ENCODE measurements at places on chromosomes 2 and 18. TPM values are rescaled to one million over a fixed set of nuclear protein-coding genes. Genes with fewer than 3 reads are reported as not detected.
A peak's percentile ranks its signal among the peaks of the same experiment; 100 is the strongest.

Gene NBAS
- 60.1 TPM for polyA plus RNA-seq

Gene POTEI
- 0.16 TPM for polyA plus RNA-seq

Gene CTAGE1
- polyA plus RNA-seq, result 0.03 TPM

Gene ANKRD30B
- polyA plus RNA-seq, result 0.07 TPM

Gene AP1S3
- 16.1 TPM for polyA plus RNA-seq

GRCh38 chr2:103176294-103176915, 414.6 kb downstream of the TMEM182 start:
- no peak for DNase-seq

DNA sequence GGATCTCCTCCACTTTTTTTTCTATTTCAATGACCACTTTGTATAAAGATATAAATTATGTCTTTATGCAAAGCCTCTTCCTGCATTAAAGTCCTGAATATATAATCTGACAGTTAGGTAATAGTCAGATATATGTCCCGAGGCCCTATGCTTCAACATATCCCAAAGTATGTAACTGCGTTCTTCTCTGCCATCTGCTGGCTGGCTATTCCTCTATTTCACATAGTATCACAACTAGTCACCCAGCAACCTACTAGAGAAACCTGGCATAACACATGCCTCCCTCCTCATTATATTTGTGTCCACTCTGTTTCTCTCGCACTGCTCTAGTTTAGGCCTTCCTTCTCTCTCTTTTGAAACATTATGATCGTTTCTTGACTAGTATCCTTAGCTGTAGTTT, 640.8 kb downstream of the DPP10 start:
- no peak for DNase-seq

DNA sequence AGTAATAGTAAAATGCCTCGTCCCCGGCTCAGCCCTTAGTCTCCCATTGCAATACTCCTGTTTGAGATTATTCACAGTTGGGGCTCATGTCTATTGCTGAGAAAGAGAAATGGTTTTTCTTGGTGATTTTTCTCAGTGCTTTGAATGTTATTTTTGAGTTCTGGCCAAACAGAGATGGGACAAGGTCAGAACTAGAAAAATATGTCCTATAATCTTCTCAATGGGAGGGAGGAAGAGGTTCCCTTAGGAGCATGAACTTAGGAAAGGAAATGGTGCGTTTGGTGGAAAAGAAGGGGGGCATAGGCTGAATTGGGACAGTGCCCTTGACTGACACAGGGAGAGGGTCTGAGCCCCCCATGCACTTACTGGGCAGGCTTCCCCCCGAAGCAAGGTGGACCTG, 133.8 kb downstream of the AGAP1 start:
- DNase-seq, result no peak

GRCh38 chr2:225428360-225428759, 28.9 kb downstream of the NYAP2 start:
- DNase-seq, result no peak

DNA sequence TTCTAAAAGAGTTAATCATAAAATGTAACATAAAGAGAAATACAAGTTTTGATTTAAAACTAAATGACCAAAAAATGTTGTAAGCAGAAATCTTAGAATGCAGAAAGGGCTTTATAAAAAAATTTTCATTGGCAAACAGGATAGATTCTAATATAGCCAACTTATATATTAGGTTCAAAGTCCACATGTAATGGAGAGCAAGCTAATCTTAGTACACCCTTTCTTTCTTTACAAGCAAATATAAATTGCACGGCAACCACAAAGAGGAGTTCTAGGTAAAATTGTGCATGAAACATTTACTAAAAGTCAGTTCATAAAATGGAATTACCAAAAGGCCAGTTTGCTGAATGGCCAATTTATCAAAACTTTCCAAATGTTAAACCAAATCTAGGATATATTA, 130.6 kb downstream of the NOL4 start:
- no peak for DNase-seq

- no peak for DNase-seq
These were observed 32.7 kb upstream of the ASPRV1 start for GRCh38 chr2:69994166-69994565.

DNA sequence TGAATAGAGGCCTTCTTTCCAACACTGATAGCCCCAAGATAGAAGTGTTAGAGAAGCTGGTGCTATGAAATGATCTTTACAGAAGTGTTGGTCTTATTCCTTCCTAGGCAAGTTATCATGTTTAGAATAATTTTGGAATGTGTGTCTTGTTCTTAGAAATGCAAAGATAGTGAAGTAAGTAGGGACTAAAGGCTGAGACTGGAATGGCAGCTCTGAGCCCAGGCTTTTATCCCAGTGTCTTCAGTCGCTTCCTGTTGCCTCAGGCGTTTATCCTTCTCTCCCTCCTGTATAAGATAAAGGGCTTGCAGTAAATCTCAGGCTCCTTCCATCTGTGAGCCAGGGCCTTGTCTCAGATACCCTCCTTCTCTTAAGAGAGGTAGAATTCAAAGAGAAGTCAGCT, 218.1 kb downstream of the TPGS2 start:
- DNase-seq, result no peak

DNA sequence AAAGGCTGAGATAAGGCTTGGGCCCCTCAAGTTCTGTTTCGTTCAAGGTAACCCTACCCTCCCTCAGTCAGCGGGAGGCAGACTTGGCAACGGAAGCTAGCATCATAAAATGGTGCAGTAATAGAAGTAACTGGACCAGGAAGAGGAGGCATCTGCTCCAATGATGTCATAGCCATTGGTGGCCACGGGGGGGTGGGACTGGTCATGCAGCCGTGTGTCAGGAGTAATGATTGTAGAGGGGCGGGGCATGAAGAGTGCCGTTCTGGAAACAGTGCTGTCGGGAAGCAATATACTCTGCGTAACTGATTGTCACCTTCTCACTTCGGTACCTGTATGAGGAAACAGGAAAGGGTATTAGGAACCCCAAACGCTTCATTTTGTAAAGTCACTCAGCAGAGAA, 6.9 kb upstream of the POLR2D start:
- no peak for DNase-seq

GRCh38 chr2:235595422-235596010, 101.7 kb downstream of the AGAP1 start:
- peak; percentile 72 for DNase-seq

- DNase-seq, result no peak
These were observed 70.2 kb downstream of the MYO1B start for GRCh38 chr2:191315365-191315752.

DNA sequence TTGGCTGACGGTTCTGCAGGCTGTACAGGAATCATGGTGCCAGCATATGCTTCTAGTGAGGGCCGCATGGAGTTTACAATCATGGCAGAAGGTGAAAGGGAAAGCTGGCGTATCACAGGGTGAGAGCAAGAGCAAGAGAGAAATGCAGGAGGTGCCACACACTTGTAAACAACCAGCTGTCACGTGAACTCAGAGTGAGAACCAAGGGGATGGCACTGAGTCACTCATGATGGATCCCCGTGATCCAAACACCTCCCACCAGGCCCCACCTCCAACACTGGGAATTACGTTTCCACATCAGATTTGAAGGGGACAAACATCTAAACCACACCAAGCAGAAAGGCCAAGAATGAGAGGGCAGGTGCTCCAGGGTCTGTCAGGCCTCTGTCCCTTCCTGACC, 185.0 kb upstream of the PID1 start:
- no peak for DNase-seq

GRCh38 chr2:236176417-236176816, 8.2 kb upstream of the GBX2 start:
- no peak for DNase-seq

DNA sequence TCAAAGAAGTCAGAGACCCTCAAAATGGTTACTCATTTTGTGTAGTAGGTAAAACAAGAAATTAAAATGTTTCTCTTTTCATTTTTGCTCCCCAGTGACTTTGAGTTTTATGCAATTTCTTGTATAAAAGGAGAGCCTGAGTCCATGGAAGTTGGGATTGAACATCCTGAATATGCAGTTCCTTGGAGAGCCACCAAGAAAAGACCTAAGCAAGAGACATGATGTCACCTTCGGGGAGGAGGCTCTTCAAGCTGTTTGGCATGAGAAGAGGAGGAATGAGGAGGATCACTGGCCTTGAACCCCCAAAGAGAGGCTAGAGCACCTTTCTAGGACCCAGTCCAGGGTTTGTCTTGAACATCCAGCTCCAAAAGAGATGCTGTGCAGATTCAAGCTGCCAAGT, 83.5 kb upstream of the STPG4 start:
- DNase-seq, result no peak
